ENCODE measurements at places on chromosomes 6 and 20.

DNA sequence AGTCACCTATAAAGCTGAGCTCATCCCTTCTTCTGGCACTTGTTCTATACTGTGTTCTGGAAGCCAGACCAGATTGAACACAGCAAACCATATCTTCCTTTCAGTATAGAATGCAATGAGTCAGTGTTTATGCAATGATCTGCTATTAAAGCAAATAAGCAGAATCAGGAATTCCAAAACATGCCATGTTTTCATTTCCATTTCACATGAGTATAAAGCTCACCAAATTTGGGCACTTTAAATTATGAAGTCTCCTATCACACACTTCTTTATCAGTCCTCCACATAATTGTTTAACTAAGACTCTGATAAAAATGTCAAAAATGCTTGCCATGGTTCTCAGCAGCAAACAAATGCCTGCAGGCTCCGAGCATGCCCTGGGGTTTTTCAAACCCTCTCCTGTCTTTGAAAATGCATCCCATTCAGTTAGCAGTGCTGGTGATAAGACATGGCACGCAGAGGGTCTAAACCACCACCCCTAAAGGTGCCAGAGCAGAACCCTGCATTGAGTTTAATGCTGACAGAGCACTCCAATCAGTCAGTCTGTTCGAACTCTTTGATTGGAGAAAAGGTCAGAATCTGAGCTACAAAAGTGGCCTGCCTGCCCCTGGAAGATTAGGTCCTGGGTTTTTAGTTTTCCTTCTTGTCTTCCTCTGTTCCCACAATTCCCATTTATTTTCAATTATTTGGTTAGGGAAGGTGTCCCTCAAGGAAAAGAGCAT lies 234.1 kb downstream of the GMPR start:
- DNase-seq, result no peak

GRCh38 chr6:163386329-163386908 lies 28.1 kb upstream of the QKI start:
- no peak for DNase-seq

DNA sequence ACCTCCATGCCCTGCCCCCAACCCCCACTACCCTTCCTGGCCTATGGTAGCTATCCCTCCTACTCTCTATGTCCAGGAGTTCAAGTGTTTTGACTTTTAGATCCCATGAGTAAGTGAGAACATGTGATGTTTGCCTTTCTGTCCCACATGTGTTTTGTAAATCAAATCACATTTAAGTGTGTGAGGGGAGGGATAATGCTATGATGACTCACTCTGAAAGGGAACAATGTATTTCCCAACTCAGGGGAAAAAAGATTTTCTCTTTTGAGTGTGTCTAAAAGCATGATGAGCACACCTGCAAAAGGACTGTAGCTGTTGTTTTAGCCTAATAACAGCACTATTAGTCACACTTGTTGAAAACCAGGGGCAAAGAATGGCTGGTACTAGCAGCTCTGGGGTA lies 193.7 kb downstream of the GJA10 start:
- DNase-seq, result no peak

GRCh38 chr20:58512808-58513552 lies 2.2 kb downstream of the APCDD1L start:
- no peak for DNase-seq

GRCh38 chr20:9072861-9073500 lies 4.1 kb downstream of the PLCB4 start:
- DNase-seq, result no peak

DNA sequence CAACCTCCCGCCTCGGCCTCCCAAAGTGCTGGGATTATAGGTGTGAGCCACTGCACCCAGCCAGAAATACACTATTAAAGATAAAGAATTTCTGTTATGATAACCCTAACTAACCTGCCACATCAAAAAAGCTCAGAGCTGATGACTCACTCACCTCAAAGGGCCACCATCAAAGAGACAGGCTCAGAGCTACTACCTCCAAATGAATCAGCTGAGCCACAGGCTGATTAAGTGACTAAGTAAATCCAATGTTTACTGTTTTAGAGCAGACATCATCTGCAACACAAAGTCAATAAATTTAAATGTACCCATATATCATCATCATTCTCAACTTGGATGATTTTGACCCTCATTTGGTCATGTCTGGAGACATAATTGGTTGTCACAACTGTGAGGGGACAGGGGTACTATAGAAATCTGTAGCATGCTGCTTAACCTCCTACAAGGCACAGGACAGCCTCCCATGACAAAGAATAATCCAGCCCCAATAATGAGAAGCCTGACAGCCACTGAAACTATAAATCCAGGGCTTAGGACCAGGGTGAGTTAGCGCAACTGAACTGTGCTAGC lies 106.5 kb downstream of the ATP9A start:
- no peak for DNase-seq

DNA sequence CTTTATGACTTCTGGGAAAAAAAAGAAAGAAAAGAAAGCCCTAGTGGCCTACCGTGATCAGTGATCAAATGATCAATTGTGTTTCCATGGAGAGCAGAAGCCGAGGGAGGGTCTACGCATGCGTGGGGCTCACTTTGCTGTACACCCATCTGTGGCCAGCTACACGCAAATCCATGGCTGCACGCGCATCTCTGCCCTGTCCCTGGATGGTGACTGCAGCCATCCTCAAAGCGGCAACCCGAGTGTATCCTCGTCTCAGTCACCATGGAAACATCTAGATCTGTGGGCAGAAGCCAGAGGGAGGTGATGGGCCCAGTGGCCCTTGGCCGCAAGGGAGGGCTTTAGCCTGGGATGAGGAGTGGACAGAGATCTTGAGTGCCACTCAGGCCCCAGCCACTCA lies 785 bp upstream of the ULBP3 start:
- no peak for DNase-seq

GRCh38 chr6:158897236-158897635 lies 78.1 kb upstream of the EZR start:
- no peak for DNase-seq

DNA sequence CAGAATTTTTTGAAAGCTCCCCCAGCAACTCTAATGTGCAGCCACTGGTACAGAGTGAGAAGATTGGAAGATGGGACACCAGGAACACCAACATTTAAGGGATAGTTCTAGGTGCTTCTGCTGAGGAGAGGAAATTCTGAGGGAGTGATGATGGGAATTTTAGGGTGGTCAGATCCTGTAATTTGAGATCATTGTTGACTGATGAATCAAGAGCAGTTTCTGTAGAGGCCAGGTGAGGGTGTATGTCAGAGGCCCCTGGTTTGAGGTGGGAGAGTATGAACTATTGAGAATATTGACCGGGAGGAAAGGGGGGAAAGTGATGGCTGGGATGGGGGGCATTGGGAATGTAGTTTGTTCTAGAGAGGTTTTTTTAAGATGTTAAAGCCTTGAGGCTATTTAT lies 47.2 kb downstream of the PTPRA start:
- no peak for DNase-seq

DNA sequence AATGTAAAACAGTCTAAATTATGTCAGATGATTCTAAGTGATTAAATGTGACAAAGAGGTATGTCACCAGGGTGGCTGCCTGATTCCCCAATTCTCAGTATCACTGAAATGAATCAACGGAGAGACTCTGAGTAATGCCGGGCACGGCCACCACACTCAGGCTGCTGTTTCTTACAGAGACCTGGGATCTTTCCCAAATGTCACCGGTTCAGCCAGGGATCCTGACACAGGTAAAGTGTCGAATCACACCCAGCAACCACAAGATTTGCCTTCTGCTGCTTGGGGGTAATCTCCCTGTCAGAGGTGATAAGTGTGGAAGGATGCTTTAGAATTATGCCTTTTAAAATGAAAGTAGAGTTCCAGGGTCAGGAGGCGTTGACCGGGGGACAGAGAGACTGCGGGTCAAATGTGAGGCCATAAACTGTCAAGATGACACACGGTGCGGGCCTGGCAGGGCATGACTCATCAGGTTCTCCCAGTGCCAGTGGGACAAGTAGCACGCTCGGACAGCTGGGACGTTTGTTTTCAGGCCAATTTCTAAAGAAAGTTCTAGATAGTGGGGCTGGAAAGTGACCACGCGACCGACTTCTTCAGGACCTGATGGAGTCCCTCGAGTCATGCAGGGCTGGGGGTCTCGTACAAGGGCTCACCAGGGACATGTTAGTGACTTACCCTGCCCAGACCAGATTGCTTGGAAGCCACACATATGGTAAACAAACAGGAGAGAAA lies 48.9 kb downstream of the PRDM1 start:
- no peak for DNase-seq

DNA sequence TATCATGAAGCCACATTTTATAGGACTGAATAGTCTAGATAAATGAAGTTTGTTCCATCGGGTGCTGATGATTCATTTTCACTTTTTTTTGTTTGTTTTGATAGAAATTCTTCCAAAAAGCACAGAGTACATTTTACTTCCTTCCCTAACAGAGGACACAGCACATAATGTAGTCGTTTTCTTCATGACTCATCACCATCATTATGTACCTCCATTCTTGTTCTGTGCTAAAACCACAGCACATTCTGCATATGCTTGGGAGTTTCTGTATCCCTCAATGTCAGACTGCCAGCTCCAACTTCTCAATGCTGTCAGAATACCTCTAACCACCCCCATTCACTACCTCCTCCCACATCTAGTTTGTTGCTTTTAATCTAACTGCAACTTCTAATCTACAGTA lies 1004.9 kb upstream of the ADGRB3 start:
- DNase-seq, result no peak

GRCh38 chr20:57398231-57398821 lies 7.1 kb downstream of the RBM38 start:
- DNase-seq, result peak; percentile 66

DNA sequence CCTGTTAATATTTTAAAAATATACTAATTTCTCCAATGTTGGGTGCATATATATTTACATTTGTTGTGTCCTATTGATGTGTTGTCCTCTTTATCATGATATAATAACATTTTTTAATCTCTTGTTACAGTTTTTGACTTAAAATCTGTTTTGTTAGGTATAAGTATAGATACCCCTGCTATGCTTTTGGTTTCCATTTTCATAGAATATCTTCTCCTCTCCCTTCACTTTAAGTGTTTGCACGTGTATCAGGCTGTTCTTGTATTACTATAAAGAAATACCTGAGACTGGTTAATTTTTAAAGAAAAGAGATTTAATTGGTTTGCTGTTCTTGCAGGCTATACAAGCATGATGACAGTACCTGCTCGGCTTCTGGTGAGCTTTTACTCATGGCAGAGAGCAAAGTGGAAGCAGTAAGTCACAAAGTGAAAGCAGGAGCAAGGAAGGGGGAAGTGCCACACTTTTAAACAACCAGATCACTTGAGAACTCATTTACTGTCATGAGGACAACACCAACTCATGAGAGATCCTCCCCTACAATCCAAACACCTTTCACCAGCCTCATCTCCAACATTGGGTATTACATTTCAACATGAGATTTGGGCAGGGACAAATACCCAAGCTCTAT lies 340.5 kb upstream of the SYNCRIP start:
- DNase-seq, result no peak

- DNase-seq, result no peak
These were observed 51.2 kb downstream of the BMP6 start for GRCh38 chr6:7777074-7777473.

- no peak for DNase-seq
These were observed 26.7 kb downstream of the DIDO1 start for GRCh38 chr20:62899633-62900051.

DNA sequence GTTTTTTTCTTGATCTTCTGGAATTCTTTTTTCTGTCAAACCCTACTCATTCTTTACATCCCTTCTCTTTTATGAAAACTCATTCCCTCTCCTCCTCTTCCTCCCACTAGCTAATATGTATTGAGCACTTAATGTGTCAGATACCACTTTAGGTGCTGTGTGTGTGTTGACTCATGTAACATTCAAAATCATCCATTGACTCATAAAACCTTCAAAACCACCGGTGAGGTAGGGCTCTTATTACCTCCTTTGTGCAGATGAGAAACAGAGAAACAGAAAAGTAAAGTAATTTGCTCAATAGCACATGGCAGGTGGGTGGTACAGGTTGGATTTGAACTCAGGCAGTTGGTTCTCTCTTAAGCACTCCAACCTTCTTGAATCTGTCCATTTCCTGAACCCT lies 136.3 kb upstream of the NEDD9 start:
- no peak for DNase-seq

DNA sequence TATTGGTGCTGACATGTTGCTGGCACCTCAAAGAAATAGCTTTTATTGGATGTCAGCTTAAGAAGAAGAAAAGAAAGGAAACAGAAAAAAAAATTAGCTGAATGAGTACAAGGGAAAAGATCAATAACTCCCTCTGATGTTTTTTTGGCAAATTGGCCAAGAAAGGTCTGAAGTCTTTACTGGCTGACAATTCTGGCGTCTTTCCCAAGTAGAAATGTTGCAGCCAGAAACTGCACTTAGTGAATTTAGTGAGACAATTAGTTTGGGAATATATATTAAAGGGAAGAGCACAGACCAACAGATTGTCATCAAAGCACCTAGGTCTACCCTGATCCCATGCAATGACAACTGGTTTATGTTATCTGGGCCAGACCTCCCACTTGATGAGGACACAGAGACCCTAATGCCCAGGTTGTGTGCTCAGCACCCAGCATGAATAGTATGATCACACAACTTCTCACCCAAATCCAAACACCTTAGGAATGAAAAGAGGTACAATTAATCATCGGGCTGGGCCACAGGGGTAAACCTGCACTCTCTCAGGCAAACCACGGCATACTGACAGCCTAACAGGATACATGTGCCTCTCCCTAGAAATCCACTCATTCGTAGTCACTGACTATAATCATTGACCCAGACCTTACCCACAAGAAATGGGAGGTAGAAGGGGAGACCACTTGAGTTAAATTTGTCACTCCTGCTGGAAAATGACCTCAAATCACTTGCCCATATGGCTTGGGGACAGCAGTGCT lies 612.3 kb upstream of the ARID1B start:
- no peak for DNase-seq

GRCh38 chr6:169684056-169684455 lies 17.8 kb downstream of the WDR27 start:
- no peak for DNase-seq

DNA sequence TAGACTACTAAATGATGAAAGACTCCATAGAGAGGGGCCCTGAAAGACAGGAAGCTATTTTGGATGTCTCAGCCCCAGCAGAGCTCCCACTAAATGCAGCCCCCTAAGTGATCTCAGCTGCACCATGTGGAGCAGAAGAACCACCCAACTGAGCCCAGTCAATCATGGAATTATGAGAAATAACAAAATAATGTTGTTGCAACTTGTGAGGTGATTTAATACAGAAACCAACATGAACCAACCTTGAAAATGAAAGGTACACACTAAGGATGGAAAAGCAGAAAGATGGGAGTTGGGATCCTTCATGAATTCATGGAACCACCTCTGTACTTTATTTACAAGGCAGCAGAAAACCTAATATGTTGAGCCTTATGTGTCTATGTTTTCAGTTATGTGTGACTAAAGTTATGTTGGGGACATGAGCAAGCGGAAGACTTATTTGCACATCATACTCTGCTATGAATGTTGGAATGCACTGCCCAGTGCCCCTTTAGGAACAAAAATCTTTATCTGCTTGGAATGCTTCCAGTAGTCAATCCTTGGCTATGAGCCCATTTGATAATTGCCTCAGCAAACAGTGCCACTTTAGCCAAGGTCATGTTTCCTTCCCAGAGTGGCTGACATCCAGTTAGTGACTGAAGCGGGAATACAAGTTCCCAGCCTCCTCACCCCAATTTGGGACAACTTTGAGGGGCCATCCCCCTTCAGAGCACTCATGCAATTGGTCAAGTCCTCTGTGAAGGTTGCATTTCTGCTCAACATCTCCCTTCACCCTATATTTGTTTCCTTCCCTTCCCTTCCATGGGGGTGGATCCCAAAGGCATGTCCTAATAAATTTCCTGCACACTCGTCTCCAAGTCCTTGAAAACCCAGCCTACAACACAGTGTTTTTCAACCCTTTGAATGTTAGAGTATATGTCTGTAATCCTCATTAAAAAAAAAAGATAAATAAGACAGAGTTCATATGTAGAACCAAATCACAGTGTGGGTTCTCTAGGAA lies 18.4 kb downstream of the TP53RK start:
- DNase-seq, result no peak

Measured in heart right ventricle (tissue), 16 donors.